Chondrocyte (in vitro differentiated cells): ENCODE measurements at places on chromosomes 7 and 10. TPM values are rescaled to one million over a fixed set of nuclear protein-coding genes. Genes with fewer than 3 reads are reported as not detected.

DNA sequence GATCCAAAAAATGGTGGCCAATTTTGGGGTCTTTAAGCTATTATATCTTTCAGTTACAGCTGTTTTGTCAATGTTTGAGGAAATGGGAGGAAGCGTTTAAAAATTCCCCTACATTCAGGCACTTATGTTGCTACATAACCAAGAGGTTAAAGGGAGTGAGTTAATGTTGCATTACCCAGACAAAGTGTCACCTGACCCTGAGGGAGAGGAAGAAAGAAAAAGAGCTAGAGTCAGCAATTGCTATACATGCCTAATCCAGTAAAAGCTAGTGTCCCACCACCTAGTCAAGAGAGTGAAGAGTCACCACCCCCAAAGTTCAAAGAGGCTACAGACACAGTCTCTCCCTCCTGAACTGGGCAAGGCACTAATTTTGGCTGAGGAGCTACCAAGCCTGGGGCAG lies 69.5 kb upstream of the ZNF92 start:
- DNase-seq = no peak

The VWDE gene
- total RNA-seq = not detected in 3 replicates

DNA sequence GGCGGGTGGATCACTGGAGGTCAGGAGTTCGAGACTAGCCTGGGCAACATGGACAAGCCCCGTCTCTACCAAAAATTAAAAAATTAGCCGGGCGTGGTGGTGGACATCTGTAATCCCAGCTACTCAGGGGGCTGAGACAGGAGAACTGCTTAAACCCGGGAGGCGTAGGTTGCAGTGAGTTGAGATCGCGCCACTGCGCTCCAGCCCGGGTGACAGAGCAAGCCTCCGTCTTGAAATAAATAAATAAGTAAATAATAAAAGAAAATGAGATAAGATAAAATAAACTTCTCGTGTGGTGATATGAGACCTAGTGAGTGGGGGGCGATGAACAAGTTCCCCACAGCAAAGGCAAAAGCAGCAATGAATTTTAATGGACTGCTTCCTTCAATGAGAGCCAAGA lies 33.6 kb upstream of the LMTK2 start:
- no peak for DNase-seq

DNA sequence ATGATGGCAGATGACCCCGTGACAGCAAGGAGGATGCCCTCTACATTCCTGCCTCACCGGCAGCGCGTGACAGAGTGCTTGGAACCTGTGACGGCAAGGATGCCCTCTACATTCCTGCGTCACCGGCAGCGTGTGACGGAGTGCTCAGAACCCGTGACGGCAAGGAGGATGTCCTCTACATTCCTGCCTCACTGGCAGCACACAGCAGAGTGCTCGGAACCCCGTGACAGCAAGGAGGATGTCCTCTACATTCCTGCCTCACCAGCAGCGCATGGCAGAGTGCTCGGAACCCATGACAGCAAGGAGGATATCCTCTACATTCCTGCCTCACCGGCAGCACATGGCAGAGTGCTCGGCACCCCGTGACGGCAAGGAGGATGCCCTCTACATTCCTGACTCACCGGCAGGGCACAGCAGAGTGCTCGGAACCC lies 231.0 kb downstream of the DIP2C start:
- no peak for DNase-seq

- DNase-seq = no peak
Measured at GRCh38 chr7:135575296-135575695, 17.6 kb downstream of the NUP205 start.

DNA sequence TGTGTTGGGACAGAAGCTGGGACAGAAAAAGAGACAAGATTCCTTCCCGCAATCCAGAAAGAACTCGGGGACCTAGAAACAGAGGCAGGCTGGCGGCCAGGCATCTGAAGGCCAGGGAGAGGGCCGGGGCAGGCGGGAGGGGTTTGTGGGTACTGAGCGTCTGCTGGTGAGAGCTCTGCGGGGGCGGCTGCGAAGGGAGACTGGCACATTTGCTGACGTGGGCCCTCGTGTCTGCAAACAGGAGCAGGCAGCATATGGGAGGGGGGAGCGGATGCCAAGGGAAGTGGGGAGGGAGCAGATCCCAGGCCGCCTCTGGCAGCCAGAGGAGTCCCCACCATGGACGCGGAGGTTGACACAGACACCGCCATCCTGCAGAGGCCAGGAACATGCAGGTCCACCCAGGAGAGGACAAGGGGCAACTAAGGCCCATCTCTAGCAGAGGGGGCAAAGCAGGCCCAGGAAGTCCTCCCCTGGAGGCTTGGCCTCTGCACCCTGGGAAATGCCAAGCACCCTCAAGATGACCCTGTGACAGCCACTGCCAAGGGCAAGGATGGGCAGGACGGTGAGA lies 32.2 kb downstream of the KCNH2 start:
- DNase-seq = peak; percentile 81

- no peak for DNase-seq
Measured at GRCh38 chr10:76149602-76150138, 718.2 kb downstream of the LRMDA start.

GRCh38 chr10:120336911-120337540 lies 120.0 kb upstream of the PLPP4 start:
- no peak for DNase-seq

The CALHM1 gene
- total RNA-seq = not detected in 3 replicates

DNA sequence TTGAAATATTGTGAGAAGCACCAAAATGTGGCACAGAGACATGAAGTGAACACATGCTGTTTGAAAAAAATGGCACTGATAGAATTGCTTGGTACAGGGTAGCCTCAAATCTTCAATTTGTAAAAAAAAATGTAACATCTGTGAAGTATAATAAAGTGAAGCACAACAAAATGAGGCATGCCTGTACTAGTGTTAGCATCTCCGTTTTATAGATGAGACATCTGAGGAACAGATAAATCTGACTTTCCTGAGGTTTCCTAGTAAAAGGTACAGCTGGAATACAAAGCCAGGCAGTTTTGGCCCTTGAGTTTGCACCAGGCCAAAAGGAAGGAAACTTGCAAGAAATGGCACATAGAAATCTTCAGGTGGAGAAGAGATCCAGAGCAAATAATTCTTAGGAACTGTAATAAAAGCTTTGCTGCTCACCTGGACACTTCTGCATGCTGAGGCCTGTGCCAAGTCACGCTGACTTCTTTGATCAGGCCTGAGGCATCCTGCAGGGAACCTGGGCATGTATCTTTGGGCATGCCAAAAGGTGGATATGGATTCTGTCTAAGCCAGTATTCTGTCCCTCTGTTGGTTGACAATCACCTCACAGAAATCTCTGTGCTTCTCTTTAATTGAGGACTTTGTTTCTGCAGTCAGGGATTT lies 251.5 kb upstream of the PLPP4 start:
- DNase-seq = no peak

The AKR1C4 gene
- total RNA-seq = not detected in 3 replicates

The OR9A2 gene
- not detected in 3 replicates for total RNA-seq

The CALML5 gene
- total RNA-seq = not detected in 3 replicates

DNA sequence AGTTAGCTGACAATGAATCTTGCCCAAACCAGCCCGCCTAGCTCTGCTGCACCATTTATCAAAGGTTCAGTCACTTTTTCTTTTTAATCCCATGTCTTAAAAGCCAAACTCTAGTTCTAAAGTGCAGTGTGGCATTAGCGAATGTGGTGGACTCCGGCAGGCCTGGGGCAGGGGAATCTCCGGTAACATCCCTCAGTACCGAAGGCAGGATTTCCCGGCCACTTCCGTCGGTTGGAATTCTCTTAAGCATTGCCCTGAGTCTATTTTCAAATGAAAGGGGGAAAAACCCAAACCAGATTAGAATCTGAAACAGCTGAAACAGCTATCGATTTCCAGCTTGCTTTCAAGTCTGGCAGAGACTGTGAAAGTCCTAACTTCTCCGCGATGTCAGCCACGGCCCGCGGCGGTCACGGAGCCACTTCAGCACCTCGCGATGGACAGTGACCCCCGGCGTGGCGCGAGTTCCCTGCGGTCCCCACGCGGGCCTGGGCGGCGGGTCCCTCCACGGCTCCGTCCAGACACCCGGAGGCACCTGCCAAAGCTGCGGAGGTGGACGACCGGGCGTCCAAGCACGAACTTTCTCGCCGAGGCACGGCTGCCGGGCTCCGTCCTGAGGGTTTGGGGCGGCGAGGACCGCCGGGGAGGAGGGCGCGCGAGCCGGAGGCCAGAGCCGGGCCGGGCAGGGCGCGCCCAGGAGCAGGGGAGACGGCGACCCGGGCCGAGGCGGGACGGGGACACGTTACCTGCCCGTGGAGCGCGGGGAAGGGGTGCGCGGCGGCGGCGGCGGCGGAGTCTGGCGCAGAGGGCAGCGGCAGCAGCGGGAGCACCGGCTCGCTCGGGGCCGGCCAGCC lies 745 bp downstream of the TCERG1L start:
- peak; percentile 79 for DNase-seq

GRCh38 chr10:11663763-11664555 lies 52.5 kb upstream of the USP6NL start:
- no peak for DNase-seq

GRCh38 chr10:48291190-48291589 lies 15.3 kb upstream of the MAPK8 start:
- no peak for DNase-seq

DNA sequence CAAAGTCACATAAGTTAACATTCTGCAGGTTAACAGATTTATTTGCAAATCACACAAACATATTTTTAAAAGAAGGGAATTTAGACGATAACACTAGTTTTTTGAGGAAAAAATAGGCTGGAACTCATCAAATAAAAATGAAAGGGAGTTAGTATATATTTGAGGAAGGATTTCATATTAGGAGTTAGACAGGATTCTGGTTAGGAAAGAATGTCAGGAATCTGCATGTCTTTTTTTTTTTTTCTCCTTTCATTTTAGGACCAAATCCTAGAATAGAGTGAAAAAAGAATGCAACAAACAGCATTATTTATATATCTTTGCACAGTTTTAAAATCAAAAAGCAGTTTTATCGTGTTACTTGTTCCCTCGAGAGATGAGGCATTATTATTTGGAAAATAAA lies 8.9 kb upstream of the TRDMT1 start:
- no peak for DNase-seq

DNA sequence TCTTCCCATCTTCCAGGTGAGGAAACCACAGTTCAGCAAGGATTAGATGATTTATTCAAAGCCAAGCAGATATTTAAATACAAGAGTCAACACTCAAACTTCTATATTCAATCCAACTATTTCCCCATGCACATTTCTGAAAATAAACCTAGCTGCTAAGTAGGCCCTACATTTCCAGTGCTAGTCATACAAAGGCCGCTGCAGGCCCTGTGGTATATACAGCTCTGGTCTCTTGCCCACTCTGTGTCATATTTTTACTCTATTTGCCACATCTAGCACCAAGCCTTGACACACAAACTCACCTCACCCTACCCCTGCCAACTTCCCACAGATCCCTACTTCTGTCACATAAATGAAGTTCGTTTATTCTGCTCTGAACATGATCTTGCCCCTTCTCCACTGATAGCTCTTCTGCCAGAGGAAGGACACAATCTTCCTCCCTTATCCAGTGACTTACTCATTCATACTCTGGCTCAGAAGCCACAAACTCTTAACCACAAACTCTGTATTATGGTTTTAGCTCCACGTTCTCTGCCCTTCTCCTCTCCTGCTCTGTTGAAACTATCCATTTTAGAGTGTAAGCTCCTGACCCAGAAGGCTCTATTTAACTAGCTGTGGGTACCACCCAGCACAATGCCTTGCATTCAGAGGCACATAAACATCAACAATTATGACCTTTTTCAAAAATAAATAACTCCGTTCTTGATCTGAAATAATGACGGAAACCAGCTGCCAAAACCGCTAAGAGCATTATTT lies 180.7 kb downstream of the CPEB3 start:
- no peak for DNase-seq

The CPA1 gene
- total RNA-seq = 0.20 TPM in 1 of 3 replicates, not detected in the others

DNA sequence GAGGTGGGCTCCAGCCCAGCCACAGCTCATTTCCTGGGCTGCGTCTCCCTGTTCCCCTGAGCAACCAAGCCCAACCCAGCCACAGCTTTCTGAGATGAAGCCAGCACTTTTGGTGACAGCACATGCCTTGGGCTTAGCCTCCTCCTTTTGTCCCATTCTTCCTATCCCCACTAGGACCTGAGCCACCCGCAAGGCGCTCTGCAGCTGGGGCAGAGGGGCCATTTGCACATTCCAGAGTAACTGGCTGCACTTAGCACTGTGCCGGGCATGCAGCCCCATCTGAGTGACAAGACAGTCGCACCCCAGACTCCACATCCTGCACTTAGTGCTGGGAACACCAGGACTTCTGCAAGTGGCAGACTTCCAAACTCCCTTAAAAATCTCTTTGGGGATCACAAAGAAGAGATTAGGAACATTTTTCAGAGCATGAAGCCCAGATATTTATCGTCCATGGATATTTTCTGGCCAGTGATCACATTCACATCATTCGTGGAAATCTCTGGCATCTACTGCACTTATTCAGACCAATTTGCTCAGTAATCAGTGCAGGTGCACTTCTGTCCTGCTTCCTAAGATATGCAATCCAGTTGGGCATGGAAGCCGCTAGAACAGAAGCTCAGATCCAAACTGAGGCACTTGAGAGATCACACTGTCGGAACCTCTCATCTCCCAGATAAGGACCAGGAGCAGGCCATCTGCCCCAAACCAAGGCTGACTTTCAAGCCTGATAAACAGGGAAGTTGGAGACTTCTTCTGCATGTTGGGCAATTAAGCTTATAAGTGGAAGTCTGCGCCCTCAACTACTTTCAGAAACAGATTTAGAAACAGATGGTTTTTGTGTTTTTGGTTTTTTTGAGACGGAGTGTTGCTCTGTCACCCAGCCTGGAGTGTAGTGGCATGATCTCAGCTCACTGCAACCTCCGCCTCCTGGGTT lies 26.4 kb downstream of the CHST15 start:
- no peak for DNase-seq

DNA sequence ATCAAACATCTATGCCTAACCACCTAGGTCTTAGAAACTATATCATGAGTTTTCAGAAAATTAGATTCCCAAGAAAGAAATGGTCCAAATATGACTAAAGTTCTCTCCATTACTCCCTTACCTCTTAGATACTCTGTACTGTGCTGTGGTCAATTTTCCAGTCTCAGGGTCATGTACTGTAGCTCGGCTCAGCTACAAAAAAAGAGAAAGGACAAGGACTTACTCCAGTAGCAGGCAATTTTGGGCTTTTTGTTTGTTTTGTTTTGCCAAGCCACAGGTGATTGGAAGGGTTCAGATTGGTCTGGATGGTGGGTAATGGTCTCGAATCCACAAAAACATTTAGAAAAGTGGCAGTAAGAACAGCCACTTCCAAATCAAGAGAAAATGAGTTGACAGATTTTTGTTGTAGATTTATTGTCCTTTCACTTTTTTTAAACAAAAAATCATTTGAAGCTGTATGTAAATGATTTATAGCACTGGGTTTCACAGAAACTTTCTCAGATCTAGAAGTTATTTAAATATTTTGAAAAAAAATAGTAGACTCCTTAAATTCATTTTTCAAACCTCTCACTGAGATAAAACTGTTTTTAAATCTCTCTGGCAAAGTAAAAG lies 52.8 kb downstream of the P4HA1 start:
- DNase-seq = no peak

The CALML3 gene
- total RNA-seq = not detected in 3 replicates

The BHLHA15 gene
- 0.32 to 1.2 TPM in 2 of 3 replicates, not detected in the other for total RNA-seq

- peak; percentile 93 for DNase-seq
Measured at GRCh38 chr7:5143935-5144903, 45.8 kb upstream of the WIPI2 start.

The KCND2 gene
- total RNA-seq = 0.26 to 0.30 TPM in 2 of 3 replicates, not detected in the other

- DNase-seq = no peak
Measured at GRCh38 chr7:23353172-23353571, 54.0 kb downstream of the MALSU1 start.

GRCh38 chr7:16563281-16564022 lies 36.8 kb downstream of the LRRC72 start:
- no peak for DNase-seq
